ENCODE measurements at places on chromosomes 6 and 20. TPM values are rescaled to one million over a fixed set of nuclear protein-coding genes. Genes with fewer than 3 reads are reported as not detected.

The BCAS1 gene
- not detected for polyA plus RNA-seq

The LAMP5 gene
- 4.8 TPM for polyA plus RNA-seq

The STMND1 gene
- polyA plus RNA-seq: not detected

DNA sequence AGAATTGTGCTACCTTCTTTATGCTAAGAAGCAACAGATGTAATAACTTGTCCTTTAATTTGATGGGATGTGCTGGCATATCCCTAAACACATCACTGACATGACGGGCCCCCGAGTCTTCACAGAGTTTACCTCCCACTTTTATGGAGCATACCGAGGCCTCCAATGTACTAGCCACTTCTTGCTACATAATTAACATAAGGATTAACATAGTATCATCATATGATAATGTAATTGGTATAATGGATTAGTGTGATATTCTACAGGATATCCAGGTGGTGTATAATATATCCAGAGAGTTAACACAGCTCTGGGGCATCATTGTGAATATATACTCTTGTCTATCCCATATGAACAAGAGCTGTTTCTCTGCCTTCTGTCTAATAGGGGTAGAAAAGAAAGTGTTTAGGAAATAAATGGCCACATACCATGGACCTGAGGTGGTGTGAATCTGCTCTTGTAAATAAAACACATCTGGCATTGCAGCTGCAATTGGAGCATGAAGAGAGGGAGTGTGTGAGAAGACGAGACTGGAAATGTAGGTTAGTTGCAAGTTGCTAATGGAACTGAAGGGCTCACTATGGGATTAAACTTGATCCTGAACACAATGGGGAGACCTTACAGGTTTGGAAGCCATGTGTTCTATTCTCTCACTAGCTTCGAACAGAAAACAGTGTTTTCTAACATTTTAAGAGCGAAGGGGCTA is 102.3 kb downstream of the IYD start:
- no peaks in the 10 kb centered on the region for H3K27me3 ChIP-seq
- no peak for DNase-seq
- no peaks in the 10 kb centered on the region for H3K36me3 ChIP-seq
- H3K27ac ChIP-seq: no peak overlapping the region
- no peaks in the 10 kb centered on the region for H3K4me1 ChIP-seq
- no peak overlapping the region for H3K4me3 ChIP-seq

DNA sequence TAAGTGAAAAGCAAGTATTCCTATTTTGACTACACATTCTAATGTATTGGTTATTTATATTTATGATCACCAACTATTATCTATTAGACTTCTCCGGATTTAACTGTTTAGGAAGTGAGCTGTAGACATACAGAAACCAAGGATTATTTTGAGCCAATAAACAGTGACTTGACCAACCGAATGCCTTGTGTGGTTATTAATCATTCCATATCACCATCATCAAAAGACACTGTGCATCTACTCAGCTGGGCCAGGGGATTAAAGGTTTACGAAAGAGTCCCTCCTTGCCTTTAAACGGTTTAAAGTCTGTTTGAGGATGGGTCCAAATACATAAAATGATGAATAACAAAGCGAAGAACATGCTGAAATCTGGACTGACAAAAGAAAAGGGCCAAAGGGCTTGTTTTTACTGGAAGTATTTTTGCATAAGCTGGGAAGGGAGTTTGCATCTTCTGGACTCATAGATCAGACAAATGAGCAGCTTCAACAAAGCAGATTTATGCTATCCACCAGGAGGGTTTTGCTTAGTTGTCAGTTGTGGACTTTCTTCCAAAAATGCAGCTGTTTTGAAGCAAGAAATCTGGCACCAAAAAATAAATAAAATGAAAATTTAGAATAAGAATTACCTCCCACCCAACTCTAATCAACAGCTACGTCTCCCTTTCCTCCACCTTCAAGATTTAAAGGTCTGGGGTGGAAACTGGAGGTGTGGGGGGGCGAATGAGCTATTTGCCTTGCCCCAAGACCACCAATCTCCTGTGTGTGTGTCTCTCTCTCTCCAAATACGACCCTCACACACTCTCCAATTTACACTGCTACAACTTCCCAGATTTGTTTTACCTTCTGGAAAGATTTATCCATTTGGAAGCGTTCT is 33.6 kb upstream of the ID4 start:
- no peaks in the 10 kb centered on the region for H3K27me3 ChIP-seq
- peak overlapping the region; percentile 100 for H3K27ac ChIP-seq
- no peak for DNase-seq
- H3K4me1 ChIP-seq: peaks cover 21% of the 10 kb centered on the region

- H3K4me3 ChIP-seq: no peak overlapping the region
- H3K27me3 ChIP-seq: no peaks in the 10 kb centered on the region
- no peaks in the 10 kb centered on the region for H3K36me3 ChIP-seq
- H3K4me1 ChIP-seq: peaks cover 6% of the 10 kb centered on the region
Observed at GRCh38 chr20:11847827-11848226, 69.9 kb upstream of the BTBD3 start.

- H3K4me3 ChIP-seq: no peak overlapping the region
- H3K36me3 ChIP-seq: no peaks in the 10 kb centered on the region
- H3K4me1 ChIP-seq: no peaks in the 10 kb centered on the region
- no peak overlapping the region for H3K27ac ChIP-seq
- H3K27me3 ChIP-seq: peaks cover 4% of the 10 kb centered on the region
- DNase-seq: no peak
Observed at GRCh38 chr6:99836471-99836870, 157.6 kb downstream of the MCHR2 start.

DNA sequence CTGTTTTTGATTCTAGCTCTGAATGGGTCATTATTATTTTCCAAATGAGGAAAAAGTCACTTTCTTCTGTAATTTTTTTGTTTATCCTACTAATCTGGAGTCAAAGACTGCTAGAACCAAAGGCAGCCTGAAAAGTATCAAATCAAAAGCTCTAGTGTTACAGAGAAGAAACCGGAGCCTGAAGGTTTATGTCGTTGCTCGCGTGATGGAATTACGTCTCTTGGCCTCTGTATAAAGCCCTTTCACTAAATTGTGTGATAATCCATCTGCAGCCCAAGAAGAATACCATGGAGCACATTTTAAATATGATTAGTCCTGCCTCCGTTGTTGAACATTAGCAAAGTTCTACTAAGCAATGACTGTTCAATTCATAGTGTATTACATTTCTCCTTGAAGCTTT is 738.6 kb downstream of the C6orf118 start:
- no peaks in the 10 kb centered on the region for H3K36me3 ChIP-seq
- H3K4me3 ChIP-seq: no peak overlapping the region
- H3K27me3 ChIP-seq: no peaks in the 10 kb centered on the region
- no peak overlapping the region for H3K27ac ChIP-seq
- DNase-seq: no peak
- no peaks in the 10 kb centered on the region for H3K4me1 ChIP-seq

Measured in SK-N-SH (cell line).